ENCODE measurements at places on chromosomes 7 and 10. TPM values are rescaled to one million over a fixed set of nuclear protein-coding genes. Genes with fewer than 3 reads are reported as not detected.
A peak's percentile ranks its signal among the peaks of the same experiment; 100 is the strongest.

GRCh38 chr7:78542541-78542940 lies 744.0 kb downstream of the PHTF2 start:
- DNase-seq = no peak

GRCh38 chr10:78302739-78302988 lies 269.0 kb downstream of the RPS24 start:
- no peak for DNase-seq

The NPY gene
- not detected for total RNA-seq

DNA sequence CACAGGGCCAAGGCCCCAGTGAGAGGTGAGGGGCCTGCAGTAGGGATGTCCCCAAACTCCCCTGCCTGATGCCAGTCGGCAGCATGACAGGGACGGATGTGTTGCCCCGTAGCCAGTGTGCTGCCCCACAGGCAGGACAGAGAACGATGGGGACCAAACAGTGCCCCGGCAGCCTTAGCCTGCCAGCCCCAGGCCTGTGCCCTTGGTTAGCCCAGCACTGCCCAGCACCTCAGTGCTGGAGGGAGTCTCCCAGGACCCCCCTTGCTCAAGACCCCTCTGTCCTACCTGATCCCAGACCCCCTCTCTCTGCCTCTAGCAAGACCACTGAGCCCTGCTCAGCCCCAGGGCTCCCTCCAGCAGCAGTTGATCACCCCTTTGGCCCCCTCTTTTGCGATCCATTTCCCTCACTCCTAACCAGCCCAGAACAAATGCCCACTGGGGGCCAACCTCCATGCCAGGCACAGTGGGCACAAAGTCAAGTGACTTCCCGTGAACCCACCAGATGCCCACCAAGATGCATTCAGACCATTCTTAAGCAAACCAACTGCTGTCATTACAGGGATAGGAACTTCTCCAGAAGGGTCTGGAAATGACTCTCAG lies 34.0 kb downstream of the OAT start:
- DNase-seq = no peak

GRCh38 chr7:37354656-37355131 lies 94.0 kb downstream of the ELMO1 start:
- peak; percentile 25 for DNase-seq

- DNase-seq = peak; percentile 84
These were observed 23.1 kb upstream of the ST7 start for GRCh38 chr7:116929914-116930913.
